ENCODE measurements at places on chromosomes 2 and 18. TPM values are rescaled to one million over a fixed set of nuclear protein-coding genes. Genes with fewer than 3 reads are reported as not detected.

SIGLEC15 gene
- 1.0 TPM for total RNA-seq

GULP1 gene
- total RNA-seq, result 31.5 TPM

WNT10A gene
- 1.2 TPM for total RNA-seq

ANKRD30BL gene
- total RNA-seq, result not detected

FSHR gene
- total RNA-seq, result not detected

SPDYA gene
- 1.9 TPM for total RNA-seq

HOXD8 gene
- 0.39 TPM for total RNA-seq

SERPINB11 gene
- not detected for total RNA-seq

TUBB8B gene
- not detected for total RNA-seq

KYNU gene
- total RNA-seq, result 44.5 TPM

CXCR1 gene
- total RNA-seq, result not detected

C2orf81 gene
- total RNA-seq, result 9.8 TPM

LAMA1 gene
- total RNA-seq, result not detected

KANSL1L gene
- 8.6 TPM for total RNA-seq

ITGB6 gene
- 24.3 TPM for total RNA-seq

REG3A gene
- total RNA-seq, result not detected

ATP6V1B1 gene
- total RNA-seq, result 13.9 TPM

PROKR1 gene
- not detected for total RNA-seq

EIF2AK2 gene
- 61.2 TPM for total RNA-seq

APOB gene
- total RNA-seq, result not detected

MOGAT1 gene
- total RNA-seq, result 0.35 TPM

SNTG2 gene
- not detected for total RNA-seq
